NCI-H446 treated with DMSO at 0.1 percent for 48 hours (cell line): ENCODE measurements at places on chromosomes 7 and 10.
A peak's percentile ranks its signal among the peaks of the same experiment; 100 is the strongest.

- DNase-seq, result no peak
Observed at GRCh38 chr10:97020452-97021400, 165.0 kb downstream of the SLIT1 start.

DNA sequence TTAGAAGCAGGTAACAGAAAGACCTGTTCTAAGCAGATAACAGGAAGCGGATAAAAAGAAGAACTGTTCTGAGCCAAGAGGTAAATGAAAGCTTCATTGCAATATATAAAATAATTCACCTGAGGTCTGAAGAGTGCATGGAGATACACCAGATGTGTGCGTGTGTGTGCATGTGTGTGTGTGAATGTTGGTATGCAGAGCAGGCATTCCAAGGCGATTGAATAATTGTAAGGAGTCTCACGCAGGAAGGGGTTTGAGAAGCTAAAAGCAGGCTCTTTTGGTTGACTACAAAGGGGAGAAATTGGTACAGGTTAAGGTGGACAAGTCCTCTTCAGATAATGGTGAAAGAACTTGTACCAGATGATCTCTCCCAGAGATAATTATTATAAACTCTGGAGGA lies 450.6 kb downstream of the DNAJB9 start:
- no peak for DNase-seq

GRCh38 chr10:117980216-117980615 lies 66.5 kb downstream of the RAB11FIP2 start:
- no peak for DNase-seq

GRCh38 chr10:59240582-59241183 lies 64.2 kb downstream of the PHYHIPL start:
- DNase-seq, result peak; percentile 10

- DNase-seq, result no peak
Observed at GRCh38 chr10:35442592-35442991, 106.3 kb downstream of the CCNY start.

DNA sequence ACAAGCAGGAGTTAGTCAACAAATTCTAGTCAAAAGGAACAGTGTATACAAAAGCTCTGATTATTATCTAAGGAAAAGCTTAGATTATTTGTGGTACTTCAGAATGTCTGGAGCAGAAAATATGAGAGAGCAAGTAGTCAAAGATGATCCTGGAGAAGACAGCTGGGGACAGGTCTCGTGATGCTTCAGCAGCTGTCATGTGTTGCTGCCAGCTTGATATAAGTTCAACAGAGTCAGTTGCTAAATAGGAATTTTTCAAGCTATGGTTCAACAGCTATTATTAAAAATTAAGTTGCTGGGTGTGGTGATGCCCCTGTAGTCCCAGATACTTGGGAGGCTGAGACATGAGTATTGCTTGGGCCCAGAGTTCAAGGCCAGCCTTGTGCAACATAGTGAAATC lies 240.0 kb upstream of the RHOBTB1 start:
- DNase-seq, result no peak

DNA sequence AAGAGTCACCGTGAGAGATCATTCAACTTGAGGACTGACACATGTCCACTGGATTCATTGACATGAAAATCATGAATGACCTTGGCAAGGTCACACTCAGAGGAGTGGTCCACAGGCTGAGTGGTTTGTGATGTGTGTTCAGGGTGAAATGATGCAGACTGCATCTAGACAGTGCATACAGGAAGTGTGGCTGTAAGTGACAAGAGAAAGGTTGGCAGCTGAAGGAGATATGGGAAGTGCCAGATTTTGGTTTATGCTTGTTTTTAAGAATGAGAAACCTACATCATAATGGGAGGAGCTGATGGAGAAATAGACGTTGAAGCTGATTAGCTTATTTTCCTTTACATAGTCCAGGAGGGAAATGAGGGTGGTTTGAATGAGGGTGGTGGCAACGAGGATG lies 64.8 kb upstream of the VIPR2 start:
- DNase-seq, result no peak

DNA sequence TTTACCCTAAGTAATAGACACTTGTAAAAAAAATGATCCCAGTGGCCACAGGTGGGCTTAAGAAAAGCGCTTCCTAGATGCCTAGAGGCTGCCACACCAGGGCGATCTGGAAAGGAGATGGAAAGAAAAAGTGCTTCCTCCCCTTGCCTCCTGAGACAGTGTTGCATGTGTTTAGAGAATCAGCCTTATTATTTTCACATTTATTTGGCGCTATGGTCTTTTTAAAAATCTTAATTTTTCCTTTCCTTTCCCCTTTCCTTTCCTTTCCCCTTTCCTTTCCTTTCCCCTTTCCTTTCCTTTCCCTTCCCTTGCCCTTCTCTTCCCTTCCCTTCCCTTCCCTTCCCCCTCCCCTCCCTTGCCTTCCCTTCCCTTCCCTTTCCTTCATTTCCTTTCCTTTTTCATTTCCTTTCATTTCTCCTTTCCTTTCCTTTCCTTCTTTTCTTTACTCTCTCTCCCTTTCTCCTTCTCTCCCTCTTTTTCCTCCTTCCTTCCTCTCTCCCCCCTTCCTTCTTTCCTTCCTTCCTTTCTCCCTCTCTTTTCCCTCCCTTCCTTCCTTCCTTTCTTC lies 7.1 kb upstream of the MKX start:
- DNase-seq, result no peak
